ENCODE measurements at places on chromosomes 5 and 9. TPM values are rescaled to one million over a fixed set of nuclear protein-coding genes. Genes with fewer than 3 reads are reported as not detected.

The SLC34A1 gene
- not detected for total RNA-seq

DNA sequence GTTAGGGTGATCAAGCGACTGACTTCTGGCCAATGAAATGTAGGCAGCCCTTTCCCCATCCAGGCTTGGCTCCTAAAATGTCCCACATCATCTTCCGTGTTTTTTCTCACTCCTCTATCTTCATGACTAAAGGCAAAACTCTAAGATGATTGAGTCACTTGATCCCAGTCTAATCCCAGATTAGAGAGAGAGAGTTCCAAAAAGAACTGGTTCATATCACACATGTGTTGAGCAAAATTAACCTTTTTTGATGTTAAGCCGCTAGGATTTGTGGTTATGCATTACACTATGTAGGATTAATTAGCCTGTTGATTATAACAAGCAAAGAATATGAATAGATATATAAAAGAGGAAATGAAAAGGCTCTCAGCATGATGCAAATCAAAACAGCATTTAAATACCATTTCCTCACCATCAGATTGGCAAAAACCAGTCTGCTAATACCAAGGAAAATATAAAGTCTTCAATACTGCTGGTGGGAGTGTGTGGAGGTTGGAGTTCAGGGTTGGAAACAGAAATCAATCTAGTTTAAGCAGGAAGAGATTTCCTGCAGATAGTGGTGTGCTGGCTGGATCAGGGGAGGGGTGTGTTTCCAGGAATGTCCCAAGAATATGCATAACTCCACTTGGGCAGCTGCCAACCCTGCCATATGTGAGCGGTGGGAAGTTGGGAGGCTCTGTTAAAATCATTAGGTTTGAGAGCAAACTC is 187.6 kb upstream of the S1PR3 start:
- DNase-seq, result no peak

DNA sequence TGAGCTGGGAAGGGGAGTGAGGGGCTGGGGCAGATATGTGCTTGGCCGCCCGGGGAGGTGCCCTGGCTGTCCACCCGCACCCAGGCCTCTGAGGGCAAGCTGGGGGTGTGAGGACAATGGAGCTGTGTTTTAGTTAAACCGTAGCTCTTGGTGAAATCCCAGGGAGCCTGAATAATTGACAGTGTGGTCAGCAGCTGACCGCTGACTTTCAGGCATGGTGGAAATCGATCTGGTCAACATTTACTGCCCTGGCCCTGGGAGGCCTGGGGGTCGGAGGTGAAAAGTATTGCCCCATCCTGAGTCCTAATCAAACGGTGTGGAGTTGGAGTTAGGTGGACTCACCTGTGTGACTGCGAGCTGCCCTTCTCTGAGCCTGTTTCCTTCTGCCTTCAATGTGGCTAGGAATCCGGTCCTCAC is 31.2 kb upstream of the CRB2 start:
- no peak for DNase-seq

The TAF7 gene
- 48.6 TPM for total RNA-seq

The C9 gene
- 0.12 TPM for total RNA-seq
